ENCODE measurements at places on chromosomes 4 and X.

- DNase-seq, result no peak
These were observed 18.8 kb upstream of the NWD2 start for GRCh38 chr4:37225778-37226177.

DNA sequence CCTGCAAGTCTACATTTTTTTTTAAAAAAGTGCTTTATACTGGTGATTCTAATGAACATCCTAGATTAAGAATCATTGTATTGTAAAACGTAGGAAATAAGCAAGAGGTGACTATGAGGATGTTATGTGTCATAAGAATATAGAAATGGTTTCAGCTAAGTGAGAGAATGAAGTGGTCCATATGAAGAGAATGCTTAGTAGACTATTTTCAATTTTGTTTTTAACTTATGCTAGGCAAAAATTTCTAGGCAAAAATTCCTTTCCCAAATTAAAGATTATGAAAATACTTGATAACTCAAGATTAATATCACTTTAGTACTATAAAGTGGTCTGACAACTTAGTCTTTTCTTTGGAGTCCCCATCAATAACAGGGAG is 825 bp downstream of the DYNLT3 start:
- DNase-seq, result no peak

- peak; percentile 26 for DNase-seq
These were observed 18.5 kb downstream of the LRRC66 start for GRCh38 chr4:52001616-52002015.

GRCh38 chr4:138202686-138203085 is 39.5 kb downstream of the SLC7A11 start:
- no peak for DNase-seq

GRCh38 chr4:104752337-104752736 is 257.6 kb upstream of the CXXC4 start:
- no peak for DNase-seq

- DNase-seq, result no peak
These were observed 55.4 kb downstream of the GPC3 start for GRCh38 chrX:133929836-133930464.
